Stimulated activated CD8-positive, alpha-beta memory T cell treated with anti-CD3 and anti-CD28 coated beads, Interleukin-15, amount 100 ng/mL, for 1 hour (primary cell): ENCODE measurements at places on chromosomes 3 and 15.

- DNase-seq = no peak
These were observed 295.2 kb upstream of the WNT5A start for GRCh38 chr3:55782351-55782750.

DNA sequence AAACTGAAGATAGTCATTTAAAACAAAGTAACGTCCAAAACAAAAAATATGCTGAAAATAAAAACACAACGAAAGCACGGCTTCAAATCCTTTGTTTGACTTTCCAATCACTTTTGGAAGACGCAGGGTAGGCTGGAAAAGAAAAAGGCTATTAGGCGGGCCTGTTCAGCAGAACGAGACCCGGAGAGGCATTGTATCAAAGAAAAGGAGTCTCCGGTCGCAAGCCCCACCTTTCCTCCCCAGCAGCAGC, 691 bp downstream of the SENP7 start:
- DNase-seq = no peak

- no peak for DNase-seq
These were observed 11.8 kb downstream of the SLC12A8 start for GRCh38 chr3:125200731-125201139.

DNA sequence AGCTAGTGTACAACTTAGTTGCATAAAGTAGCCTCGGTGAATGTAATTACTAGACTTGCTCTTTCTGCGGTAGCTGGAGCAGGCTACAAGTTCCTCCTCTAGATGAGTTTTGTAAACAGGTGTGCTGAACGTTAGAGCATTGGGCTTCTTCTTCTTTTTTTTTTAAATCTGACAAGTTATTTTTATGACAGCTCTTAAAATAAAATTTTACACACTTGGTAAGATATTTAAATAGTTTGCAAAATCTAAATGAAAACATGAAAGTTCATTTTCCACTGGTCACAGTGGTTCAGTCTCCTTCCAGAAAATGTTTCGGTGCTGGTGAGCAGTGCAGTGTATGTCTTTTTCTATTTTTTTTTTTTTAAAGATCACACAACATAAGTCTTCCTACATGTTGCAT, 3.0 kb downstream of the CCR9 start:
- DNase-seq = no peak

DNA sequence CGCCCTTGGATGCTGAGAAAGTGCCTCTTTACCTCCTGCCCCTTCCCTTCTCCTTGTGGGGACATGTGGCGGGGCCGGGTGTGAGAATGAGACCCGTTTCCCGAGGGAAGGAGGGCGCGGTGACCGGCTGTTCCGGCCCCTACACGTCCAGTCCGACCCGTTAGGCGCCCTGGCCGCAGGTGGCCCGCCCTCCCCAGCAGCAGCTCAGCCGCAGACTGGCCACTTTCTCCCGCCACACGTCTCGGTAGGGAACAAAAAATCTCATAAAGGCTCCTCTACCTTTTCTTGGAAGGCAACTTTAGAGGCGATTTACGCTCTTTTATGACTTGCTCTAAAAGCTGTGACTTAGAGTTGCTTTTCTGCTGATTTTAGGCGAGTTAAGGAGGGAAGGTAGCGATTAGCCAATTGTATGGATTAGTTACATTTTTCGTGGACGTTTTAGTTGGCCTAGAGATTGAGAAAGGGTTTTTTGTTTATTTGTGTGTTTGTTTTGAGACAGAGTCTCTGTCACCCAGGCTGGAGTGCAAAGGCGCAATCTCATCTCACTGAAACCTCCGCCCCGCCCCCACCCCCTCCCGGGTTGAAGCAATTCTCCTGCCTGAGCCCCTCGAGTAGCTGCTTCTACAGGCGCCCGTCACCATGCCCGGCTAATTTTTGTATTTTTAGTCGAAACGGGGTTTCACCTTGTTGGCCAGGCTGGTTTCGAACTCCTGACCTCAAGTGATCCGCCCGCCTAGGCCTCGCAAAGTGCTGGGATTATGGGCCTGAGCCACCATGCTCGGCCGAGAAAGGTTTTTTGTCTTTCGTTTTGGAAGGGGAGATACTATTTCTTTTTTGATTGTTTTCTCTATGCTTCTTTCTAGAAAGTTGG, 8.3 kb upstream of the PGPEP1L start:
- no peak for DNase-seq

DNA sequence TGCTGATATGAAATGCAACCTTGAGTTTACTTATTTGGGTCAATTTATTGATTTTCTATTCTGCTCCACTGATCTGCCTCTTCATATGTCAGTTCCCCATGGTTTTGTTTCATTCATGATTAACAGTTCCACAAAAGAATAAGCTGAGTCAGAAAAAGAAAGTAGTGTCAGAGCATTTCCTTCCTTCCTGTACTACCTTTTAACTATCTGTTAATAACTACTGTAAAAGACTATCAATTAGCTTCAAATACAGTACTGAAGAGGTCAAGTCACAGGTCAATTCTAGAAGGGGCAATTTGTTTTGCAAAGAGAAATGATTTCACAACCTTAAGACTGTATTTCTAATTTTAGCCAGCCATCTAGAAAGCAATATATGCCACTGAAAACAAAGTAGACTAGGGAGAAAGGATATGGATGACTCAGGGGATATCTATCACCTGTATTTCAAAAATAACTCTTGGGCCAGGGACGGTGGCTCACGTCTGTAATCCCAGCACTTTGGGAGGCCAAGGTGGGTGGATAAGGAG, 129.5 kb downstream of the TFDP2 start:
- no peak for DNase-seq

DNA sequence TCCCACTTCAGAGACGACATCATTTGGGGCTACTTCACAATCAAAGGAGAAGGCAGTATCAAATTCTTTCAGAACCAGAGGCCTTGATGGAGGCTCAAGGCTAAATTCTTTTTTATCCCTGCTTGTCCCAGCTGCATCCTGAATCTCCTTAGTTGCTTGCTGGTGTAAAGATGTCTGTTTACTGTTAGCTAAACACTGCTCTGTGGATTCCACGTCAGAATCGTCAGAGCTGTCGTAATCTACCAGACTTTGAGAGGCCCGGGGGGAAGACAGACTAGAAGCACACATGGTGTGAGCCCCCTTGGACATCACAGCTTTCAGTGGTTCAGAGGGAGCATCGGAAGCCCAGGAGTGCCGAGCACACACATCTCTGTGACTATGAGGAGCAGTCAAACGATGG, 32.6 kb downstream of the LINS1 start:
- no peak for DNase-seq

DNA sequence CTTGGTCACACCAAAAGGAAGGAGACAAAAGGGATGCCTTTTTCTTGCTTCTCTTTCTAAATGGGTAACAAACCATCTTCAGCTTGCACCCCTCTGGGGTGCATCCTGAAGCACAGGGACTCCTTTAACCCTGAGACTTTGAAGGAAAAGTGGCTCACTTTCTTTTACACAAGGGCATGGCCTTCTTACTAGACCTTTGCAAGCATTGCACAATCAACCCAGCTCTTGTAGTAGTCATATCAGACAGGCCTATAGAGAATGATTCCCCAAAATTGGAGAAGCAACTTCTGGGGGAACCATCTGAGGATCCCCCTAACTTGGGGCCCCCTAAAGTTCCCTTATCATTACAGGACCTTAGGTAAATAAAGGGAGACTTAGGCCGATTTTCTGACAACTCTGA, 56.1 kb upstream of the GK5 start:
- no peak for DNase-seq

DNA sequence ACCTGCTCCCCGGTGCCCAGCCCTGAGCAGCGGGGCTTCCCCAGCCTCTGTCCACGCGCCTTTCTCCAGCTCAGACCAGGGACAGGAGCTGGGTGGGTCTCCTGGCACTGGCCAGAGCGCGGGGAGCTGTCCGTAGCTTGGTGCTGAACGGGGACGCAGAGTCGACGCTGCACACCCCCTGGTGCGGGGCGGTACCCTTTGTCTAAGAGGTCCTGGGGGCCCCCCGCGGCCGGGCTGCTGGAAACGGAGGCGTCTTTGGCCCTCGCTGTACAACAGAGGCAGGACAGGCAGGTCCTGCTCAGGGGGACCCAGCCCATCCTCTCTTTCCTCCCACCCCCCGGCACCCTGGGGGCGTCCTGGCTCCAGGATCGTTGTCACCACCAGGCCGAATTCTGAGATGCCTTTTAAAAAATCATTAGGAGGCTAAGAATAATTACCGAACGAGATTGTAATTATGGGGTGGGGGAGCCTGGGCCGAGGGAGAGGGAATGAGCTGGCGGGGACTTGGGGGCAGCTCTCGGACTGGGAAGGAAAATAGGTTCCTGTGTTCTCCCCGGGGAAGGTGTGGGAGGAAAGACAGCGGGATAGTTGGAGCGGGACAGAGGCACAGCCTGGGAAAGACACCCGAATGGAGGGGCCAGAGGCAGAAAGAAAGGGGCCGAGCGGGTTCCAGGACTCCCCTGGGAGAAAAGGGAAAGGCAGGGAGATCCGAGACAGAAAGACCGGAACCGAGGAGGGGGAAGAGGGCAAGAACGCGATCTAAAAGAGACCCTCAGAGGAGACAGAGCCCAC, 4.1 kb upstream of the SKOR1 start:
- DNase-seq = no peak

DNA sequence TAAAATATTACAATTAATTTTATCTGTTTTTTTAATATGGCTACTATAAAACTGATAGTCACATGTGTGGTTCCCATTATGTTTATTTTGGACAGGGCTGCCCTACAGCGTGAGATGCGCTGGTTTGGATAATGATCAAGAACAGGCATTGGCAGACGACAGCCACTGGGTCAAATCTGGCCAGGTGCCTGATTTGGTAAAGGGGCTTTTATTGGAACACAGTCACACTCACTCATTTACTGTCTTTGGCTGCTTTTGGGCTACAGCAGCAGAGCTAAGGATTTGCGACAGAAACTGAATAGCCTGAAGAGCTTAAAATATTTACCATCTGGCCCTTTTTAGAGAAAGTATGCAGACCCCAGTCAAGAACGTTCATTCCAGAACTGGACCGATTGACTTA, 724.2 kb upstream of the CFAP20DC start:
- DNase-seq = no peak

DNA sequence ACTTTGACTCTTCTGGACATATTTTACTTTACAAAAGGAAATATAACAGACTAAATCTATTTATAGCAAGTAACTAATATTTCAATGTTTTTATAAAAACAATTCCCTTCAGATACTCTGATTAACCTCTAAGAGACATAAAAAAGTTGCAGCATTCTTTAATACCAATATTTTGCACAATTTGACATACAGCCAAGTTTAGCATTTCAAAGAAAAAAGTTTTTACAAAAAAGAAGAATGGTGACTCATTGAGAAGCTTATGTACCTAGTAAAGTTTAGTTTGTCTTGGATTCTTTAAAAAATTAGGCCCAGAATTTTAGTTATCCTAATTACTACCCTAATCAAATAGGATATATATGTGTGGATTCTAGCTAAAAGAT, 17.6 kb downstream of the DAZL start:
- no peak for DNase-seq

- no peak for DNase-seq
These were observed 36.8 kb downstream of the NBEAL2 start for GRCh38 chr3:47016086-47016933.

DNA sequence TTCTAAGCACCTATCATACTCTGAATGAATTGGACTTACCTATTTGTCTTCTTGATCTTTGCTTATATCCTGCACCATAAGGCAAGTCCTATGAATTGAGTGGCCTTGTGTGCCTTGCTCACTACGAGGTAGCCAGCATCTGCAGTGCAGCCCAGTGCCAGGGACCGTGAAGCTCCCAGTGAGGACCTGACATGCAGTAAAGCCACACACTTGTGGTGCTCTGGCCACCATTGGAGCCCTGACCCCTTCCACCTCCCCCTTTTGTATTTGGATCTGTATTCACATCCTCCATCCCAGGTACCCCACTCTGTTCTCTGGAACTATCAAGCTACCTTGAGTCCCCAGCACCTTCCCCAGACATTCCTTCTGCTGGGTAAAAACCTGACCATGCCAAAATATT, 52.1 kb downstream of the BSN start:
- no peak for DNase-seq

GRCh38 chr3:40780925-40781406, 256.2 kb downstream of the ZNF621 start:
- no peak for DNase-seq

GRCh38 chr15:32941823-32942222, 224.0 kb downstream of the GREM1 start:
- no peak for DNase-seq

DNA sequence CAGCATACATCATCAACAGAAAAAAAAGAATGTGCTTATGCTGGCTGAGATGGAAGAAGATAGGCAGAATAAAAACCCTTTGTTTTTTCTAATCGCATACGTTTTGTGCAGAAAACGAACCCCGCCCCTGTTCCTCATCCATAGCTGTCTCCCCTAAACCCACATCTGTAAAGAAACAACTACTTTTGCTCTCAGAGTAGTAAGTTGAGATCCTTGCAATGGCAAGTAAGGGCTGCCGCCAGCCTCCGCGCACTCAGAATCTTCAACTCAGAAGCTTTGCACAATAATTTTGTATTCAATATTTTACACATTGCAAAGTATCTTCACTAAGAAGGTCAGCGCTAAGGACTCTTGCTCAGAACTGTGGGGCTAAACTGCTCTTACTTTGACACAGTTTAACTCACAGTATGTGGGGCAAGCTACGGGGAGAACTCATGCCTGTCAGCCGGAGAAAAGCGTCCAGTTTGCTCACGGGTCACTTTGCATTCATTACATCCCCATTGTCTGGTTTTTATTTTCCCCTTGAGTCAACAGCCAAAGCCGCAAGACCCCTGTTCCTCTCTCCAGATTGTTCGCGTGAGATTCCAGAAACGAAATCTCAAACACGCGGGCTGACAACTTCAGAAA, 1.0 kb downstream of the LYSMD4 start:
- DNase-seq = no peak

GRCh38 chr15:78207110-78207458, 27.3 kb downstream of the ACSBG1 start:
- DNase-seq = no peak

GRCh38 chr3:161838021-161838420, 341.4 kb downstream of the OTOL1 start:
- no peak for DNase-seq

GRCh38 chr3:144060881-144061280, 89.3 kb downstream of the DIPK2A start:
- no peak for DNase-seq

- no peak for DNase-seq
These were observed at the start of gene CCDC33 for GRCh38 chr15:74235962-74236361. TSS of gene CCDC33 (plus strand) at chr15:74236326. CDS start at chr15:74236720, 394 bp downstream.

- no peak for DNase-seq
These were observed 37.3 kb upstream of the TEX9 start for GRCh38 chr15:56327721-56328502.

DNA sequence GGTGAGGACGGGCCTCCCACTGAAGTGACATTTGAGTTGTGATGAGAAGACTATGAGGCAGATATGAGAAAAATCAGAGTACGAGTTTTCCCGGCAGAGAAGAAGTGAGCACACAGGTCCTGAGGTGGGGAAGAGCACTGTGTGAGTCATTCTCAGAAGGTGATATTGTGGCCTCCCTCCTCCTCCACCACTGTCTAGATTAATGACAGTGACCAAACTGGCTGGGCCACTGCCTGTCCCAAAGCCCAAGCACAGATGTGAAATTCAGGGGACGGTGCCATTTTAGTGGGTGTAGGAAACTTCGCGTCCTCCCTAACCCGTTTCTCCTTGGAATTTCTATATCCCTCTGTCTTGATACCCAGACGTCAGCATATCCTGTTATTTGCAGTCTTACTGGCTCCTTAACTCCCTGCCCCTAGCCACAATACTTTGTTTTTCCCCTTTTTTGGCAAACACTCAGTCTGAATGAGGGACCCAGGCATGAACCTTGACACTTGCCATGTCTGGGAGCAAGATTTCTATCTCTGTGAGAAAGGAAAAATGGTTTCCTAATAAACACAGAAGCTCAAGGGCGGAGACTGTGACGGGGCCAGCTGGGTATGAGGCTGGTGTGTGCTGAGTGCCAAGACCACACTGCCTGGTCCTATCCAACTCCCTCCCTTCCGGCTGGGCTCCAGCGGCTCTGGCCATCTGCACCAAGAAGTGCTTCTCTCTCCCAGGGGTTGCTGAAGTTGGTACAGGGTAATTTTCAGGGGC, 15.2 kb downstream of the PRICKLE2 start:
- DNase-seq = no peak
